ENCODE measurements at places on chromosomes 6 and 20.

DNA sequence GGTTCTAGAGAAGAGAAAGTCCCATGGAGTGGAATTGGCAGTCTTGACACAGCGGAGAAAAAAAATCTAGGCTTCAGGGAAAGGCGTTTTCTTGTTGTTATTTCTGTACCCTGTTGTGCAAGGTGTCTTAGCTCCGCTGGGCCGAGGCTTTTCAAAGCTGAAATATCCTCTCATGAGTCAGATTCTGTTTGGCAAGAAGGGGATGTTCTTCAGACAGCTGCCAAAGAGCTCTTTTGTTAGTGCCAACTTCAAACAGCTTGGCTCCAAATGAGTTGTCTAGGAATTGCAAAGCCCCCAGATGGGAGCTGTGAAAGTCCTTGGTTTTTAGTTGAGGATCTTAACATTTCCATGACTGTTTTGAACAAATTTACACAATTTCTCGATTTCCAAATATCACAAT, 45.6 kb downstream of the LRRN4 start:
- DNase-seq = peak; percentile 13

DNA sequence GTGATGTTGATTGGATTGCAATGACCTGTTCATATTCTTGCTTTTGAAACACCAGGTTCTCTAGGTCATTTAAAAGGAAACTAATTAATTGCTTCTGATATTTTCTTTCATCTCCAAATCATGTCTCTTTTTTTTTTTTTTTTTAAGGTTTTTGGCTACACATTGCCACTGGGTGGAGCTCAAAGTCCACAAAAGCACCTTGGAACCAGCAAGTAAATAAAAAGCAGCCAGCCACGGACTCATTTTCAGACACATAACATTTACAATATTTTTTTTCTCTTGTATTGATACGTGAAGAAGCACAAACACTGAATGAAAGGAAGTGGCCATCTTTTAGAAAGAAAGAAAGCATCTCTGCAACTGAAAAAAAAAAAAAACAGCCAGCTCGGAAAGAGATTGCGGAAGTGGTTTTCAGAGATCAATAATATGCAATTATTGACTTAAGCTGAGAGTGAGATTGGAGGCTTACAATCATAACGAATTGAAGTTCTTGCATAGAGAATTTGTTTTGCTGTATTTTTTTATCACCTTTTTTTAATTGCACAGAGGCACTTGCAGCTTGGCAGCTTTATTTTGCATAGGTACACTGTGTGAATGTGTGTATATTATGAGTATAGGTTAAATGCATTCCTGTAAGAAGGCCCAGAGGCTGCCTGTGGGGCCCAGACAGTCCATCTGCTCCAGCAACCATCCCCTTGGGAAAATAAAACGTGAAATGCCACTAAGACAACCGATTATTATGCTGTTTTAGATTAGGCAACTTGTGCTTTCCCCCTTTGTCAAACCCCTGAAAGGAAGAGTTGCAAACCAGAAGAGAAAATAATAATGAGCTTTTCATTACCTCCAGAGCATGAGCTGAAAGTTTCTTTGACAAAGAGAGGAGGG, 28.2 kb downstream of the CGA start:
- DNase-seq = no peak

- no peak for DNase-seq
Observed at GRCh38 chr6:42993445-42993844, 9.1 kb downstream of the PPP2R5D start.

DNA sequence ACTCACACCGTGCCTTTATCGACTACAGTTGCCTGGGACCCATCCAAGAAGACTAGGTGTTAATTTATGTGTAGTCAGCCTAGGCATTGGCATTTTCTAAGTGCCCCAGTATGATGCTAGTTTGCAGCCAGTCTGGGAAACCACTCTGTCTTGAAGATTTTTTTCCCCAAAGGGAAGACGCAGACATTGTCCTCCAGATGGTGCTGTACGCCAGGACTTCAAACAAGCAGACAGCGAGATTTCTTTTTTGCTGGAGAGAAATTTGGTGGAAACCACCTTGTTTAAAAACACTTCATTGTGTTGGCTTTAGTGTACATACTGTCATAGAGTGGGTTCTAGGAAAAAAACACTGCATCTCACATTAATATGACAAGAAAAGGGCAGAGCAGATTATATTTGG, 30.0 kb downstream of the ALDH5A1 start:
- DNase-seq = no peak

GRCh38 chr6:31489086-31489485, 8.9 kb upstream of the MICB start:
- no peak for DNase-seq

DNA sequence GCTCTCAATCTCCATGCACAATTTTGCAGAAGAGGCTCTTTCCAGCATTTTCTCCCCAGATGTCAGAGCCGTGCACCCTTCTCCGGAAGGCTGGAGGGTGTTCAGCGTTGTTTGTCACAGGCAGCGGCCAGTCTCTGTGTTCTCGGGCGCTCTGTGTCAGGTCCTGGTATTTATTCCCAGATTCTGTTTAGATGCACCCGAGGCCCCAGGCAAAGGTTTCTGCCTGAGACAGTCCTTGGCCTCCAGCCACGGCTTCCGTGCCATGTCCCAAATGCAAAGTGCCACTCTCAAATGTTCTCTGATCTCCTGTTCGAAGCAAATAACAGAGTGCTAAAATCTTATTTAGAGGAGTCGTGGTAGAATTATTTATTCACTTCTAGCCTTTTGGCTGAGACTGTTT, 140.3 kb upstream of the AGPAT4 start:
- no peak for DNase-seq

- no peak for DNase-seq
Observed at GRCh38 chr6:11278207-11278559, 45.7 kb upstream of the NEDD9 start.

DNA sequence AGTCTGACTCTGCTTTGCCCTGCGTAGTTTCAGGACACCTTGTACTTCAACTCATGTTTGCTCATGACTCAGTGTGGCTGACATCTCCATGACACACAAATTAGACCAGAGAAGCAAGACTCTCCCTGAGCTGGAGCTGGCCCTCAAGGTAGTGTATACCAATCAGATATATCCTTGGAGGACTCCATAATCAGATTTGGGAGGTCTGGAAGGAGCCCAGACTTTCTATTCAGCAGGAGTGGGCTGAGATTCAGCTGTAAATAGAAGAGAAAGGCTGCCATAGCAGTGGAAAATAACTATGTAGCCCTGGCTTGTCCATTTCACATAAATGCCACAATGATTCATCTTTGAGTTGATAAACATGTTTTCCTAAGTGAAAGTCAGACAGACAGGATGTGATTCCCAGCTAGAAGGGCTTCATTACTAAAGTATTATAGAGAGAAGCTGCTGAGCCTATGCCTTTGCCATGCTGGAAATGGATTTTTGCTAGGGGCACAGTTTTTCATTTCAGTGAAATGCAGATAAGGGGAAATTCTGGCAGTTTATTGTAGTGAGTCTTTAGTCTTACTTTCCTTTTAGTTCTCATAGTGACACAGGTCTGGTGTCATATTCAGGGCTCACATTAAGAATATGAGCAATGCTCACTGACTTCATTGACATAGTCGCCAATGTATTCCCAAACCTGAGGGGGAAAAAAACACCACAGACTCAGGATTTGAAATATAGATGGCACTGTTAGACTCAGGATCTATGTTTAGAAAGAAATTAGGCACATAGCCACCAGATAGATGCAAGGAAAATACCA, 95.3 kb downstream of the CLVS2 start:
- DNase-seq = no peak

DNA sequence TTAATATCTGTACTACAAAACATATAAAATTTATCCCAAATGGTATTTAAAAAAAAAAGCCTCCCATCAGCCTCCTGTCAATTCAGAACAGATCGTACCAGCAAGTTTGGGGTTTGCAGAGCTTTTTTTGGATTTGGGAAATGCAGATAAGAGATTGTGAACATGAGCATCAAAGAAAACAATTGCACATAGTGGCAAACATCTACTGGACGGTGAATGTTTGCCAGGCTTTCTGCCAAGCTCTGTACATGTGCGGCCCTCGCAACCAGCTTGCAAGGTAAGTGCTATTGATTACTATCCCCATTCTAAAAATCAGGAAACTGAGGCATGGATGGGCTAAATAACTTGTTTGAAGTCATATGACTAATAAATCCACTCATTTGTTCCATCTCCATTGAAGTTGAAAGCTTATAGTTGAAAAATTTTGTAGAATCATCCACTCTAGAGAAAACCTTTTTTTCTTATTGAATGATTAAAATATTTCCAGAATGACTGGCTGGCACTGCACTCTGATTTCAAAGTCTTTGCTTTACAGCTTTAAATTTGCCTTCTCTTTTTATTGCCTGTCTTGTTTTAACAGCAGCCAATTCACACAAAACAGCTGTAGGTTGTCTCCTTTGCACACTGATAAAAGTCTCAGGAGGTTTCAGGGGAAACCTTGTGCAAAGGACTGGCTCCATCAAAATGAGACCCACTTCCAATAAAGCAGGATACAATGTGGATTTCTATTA, 37.4 kb upstream of the SIRT5 start:
- DNase-seq = no peak

GRCh38 chr6:42136508-42137193, 5.8 kb downstream of the C6orf132 start:
- no peak for DNase-seq

- no peak for DNase-seq
Observed at GRCh38 chr6:3292431-3293197, 33.9 kb downstream of the PSMG4 start.

GRCh38 chr6:9942131-9942530, 472.7 kb downstream of the TFAP2A start:
- no peak for DNase-seq

- no peak for DNase-seq
Observed at GRCh38 chr20:32702706-32703425, 29.1 kb upstream of the C20orf203 start.

- DNase-seq = no peak
Observed at GRCh38 chr6:3281631-3282475, 23.1 kb downstream of the PSMG4 start.
